ENCODE measurements at places on chromosomes 6 and 20.

- DNase-seq, result no peak
Measured at GRCh38 chr20:3177746-3178485, 4.6 kb upstream of the LZTS3 start.

GRCh38 chr6:6619021-6619794 lies 30.7 kb downstream of the LY86 start:
- no peak for DNase-seq

DNA sequence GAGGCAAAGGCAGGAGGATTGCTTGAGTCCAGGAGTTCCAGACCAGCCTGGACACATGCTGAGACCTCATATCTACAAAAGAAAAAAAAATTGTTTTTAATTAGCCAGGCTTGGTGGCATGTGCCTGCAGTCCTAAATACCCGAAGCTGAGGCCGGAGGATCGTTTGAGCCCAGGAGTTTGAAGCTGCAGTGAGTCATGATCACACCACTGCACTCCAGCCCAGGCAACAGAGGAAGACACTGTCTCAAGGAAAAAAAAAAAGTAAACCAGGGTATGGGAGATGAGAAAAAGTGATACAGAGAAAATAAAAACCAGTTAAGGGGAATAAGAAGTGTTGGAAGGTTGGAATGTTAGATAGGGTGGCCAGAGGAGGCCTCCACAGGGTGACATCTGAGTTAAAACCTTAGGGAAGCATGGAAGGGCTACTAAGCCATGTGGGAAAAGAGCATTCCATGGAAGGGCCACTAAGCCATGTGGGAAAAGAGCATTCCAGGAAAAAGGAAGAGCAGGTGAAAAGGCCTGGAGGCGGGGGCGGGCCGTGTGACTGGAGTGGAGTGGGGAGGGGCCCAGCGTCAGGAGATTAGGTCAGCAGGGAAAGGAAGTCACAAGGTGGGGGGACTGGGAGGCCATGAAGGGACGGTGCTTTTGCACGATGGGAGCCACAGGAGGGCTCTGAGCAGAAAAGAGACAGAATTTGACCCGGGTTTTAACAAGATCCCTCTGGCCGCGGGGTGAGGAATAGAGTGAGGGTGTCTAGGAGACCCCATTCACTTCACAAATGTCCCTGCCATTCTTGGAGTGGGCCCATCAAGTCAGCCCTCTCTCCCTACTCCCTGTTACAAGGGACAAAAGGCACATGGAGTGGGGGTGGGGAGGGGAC lies 18.3 kb downstream of the CPNE5 start:
- DNase-seq, result no peak

GRCh38 chr6:35553315-35553714 lies 40.6 kb upstream of the TULP1 start:
- no peak for DNase-seq

GRCh38 chr6:113486199-113486598 lies 370.9 kb upstream of the MARCKS start:
- no peak for DNase-seq

- DNase-seq, result no peak
Measured at GRCh38 chr6:161302949-161303348, 29.1 kb upstream of the AGPAT4 start.

- no peak for DNase-seq
Measured at GRCh38 chr20:63440366-63440955, 32.0 kb downstream of the KCNQ2 start.

GRCh38 chr6:5762561-5762968 lies 244.2 kb downstream of the NRN1 start:
- no peak for DNase-seq

DNA sequence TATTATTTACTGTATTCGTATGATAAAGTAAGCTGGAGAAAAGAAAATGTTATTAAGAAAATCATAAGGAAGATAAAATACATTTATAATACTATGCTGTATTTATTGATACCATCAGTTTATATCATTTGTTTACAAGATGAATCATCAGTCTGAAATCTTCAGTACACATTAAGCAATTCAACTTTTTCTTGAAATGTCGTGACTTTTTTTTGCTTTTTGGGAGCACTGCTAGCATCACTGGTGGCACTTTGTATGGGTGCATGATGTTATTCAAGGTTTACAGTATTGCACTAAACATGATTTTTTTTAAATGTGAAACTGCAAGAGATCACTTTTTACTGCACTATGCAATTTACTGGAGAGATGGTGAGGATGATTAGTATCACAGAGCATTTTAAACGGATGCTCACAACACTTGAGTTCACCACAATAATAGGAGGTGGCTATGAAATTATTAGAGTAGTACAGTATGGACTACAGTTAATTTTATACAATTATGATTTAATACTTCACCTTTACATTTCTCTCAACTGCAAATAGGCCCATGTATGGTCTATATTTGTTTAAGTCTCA lies 85.9 kb downstream of the SNAP25 start:
- DNase-seq, result no peak

DNA sequence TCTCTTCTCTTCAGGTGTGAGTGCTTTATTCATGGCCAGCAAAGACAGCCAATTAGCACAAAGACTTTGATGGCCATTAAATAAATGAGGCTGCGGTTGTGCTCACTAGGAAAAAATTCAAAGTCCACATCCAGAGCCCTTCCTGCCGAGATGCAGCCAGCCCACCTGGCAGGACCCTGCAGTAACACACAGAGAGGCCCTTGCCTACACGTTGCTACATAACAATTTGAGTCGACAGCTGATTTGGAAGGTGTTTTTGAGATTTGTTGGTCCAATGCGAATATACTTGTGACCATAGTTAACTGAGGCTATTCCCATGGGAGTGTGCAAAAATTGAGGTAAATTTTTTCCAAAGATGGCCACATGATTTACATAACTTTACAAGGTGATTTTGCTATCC lies 605.4 kb upstream of the HTR1E start:
- DNase-seq, result no peak

DNA sequence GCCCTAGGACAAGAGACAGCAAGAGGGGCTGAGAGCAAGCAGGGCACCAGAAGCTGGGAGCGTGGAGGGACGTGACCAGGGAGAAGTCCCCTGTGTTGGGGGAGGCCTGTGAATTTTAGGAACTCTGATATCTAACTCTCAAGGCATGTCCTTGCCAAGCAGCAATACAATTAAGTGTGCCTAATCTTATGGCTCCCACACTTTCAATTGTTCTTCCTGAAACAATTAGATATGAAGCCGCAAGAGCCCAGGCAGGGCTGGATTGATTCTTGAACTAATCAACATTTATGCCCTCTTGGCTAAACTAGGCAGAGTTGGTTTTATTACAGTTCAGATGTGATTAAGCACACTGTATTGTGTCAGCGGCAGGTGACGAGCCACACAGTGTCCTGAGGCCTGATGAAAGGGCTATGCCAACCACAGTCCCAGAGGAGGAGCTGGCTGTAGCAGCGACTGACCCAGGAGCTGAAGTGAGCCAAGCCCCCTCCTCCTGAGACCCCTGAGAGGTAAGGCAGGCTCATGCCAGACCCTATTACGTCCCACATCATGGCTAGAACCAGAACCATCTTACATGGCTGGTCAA lies 4.2 kb upstream of the MAVS start:
- DNase-seq, result no peak

GRCh38 chr6:14945461-14946185 lies 300.2 kb upstream of the JARID2 start:
- no peak for DNase-seq

DNA sequence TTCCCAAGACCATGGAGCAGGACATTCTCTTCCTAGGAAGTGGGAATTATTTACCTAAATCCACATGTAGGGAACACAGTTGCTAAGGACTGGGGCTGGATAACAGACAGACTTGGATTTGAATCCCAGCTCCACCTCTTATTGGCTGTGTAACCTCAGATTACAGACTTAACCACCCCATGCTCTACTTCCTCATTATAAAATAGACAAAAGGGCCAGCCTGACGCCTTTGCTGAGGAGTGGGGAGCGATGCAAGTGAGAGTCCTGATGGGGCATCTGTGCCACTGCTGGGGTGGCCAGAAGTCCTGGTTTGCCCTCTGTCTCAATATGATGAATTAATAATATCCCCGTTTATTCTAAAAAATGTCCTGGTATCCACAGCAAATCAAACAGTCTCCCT lies 46.8 kb downstream of the SPATA2 start:
- no peak for DNase-seq

- DNase-seq, result no peak
Measured at GRCh38 chr6:105835373-105835772, 250.8 kb upstream of the PRDM1 start.

DNA sequence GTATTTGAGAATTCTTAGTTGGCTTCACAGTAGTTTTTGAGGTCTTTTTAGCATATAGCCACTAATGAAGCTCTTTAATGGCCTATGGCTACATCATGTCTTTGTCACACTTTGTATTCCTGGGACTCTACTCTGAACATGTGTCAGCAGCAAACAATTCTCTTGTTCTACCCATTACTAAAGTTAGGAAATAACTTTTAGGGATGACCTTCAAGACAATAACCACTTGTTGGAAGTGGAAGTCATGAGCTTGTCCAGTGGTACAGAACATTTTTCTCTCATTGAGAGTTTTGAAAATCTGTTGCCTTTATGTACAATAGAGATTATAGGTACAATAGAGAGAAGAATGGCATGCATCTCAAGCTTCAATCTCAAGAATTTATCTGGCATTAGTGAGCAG lies 571.6 kb upstream of the JAG1 start:
- DNase-seq, result no peak

GRCh38 chr6:34513646-34514045 lies 42.5 kb downstream of the SPDEF start:
- no peak for DNase-seq

GRCh38 chr6:123904228-123904627 lies 100.6 kb downstream of the NKAIN2 start:
- no peak for DNase-seq

- no peak for DNase-seq
Measured at GRCh38 chr6:154506582-154506981, 3.9 kb downstream of the CNKSR3 start.

- DNase-seq, result peak; percentile 50
Measured at GRCh38 chr6:20319520-20320357, 81.9 kb upstream of the E2F3 start.

All from GM12892 (cell line).